Osteocyte (in vitro differentiated cells): ENCODE measurements at places on chromosomes 7 and 10. TPM values are rescaled to one million over a fixed set of nuclear protein-coding genes. Genes with fewer than 3 reads are reported as not detected.
A peak's percentile ranks its signal among the peaks of the same experiment; 100 is the strongest.

Gene HOGA1
- total RNA-seq, result not detected in 2 replicates

DNA sequence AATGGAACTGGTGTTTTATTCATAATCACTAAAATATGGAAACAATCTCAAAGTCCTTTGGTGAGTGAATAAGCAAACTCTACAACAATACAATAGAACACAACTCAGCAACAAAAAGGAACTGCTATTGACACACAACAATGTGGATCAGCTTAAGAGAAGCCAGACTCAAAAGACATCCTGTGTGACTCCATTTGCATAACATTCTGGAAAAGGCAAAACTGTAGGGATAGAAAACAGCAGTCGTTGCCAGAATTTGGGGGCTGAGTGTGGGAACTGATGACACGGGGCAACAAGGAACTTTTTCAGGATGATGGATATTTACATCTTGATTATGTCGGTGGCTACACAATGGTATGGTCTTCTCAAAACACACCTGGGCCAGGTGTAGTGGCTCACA, 32.4 kb upstream of the SVIL start:
- DNase-seq, result no peak
- peaks cover 43% of the 10 kb centered on the region for H3K36me3 ChIP-seq
- peaks cover 30% of the 10 kb centered on the region for H3K4me1 ChIP-seq
- no peak overlapping the region for H3K27ac ChIP-seq
- no peak overlapping the region for H3K4me3 ChIP-seq

DNA sequence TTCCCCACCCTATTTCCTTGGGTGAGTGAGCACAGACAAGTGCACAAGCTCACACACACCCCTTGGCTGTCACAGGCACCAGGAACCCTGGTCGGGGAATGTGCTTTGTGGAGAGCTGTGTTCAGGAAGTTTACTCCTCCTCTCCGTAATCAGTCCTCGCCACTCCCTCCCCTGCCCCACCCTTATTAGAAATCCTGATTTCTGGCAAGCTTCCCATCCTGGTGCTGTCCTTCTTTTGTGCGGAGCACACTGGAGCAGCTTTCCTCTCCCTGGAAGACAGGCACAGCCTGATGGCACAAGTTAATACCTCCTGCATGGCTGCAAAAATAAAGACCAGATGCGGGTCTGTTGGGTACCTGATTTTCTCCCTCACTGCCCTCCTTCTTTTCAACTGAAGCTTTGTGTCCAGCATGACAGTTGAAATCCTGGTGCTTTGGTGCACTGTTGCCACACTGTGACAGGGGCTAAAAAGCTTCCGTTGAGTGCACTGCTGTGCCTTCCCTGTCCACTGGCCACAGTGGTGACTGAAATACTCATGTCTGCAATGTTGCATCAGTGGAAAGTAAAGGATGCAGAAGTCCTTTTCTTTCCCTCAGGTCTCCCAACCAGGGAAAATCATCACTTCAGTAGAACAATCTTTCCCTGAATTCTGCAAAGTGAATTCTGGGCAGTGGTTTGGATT, 55.0 kb downstream of the LRRC4 start:
- peak overlapping the region; percentile 60 for H3K27ac ChIP-seq
- H3K4me3 ChIP-seq, result no peak overlapping the region
- peaks cover 23% of the 10 kb centered on the region for H3K36me3 ChIP-seq
- H3K27me3 ChIP-seq, result no peaks in the 10 kb centered on the region
- H3K4me1 ChIP-seq, result peaks cover 26% of the 10 kb centered on the region

GRCh38 chr10:70458329-70459060, 17.0 kb upstream of the NODAL start:
- no peak overlapping the region for H3K27ac ChIP-seq
- H3K4me1 ChIP-seq, result peaks cover 17% of the 10 kb centered on the region
- H3K4me3 ChIP-seq, result no peak overlapping the region

Gene CHAT
- total RNA-seq, result not detected in 2 replicates

GRCh38 chr10:117259279-117259678, 18.4 kb downstream of the SLC18A2 start:
- no peak for DNase-seq
- H3K27me3 ChIP-seq, result peaks cover 41% of the 10 kb centered on the region
- no peak overlapping the region for H3K27ac ChIP-seq
- no peak overlapping the region for H3K4me3 ChIP-seq

Gene TMEM229A
- not detected in 2 replicates for total RNA-seq

Gene SAP25
- total RNA-seq, result 1.5 TPM in 1 of 2 replicates, not detected in the other

GRCh38 chr7:33243319-33243881, 114.0 kb downstream of the BBS9 start:
- no peak for DNase-seq
- H3K36me3 ChIP-seq, result no peaks in the 10 kb centered on the region
- no peak overlapping the region for H3K27ac ChIP-seq
- no peaks in the 10 kb centered on the region for H3K27me3 ChIP-seq

DNA sequence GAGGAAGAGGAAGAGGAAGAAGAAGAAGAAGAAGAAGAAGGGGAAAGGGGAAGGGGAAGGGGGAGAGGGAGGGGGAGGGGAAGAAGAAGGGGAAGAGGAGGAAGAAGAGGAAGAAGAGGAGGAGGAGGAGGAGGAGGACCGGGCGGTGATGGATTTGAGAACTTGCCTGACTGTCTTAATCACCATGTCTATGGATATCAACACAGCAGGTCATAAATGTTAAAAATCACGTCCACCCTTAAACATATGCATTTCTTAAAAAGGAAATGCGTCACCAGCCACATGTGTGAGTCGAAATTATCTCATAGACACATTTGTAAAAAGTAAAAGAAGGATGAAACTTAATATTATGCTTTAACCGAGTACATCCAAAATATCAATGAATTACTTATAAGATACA, 42.1 kb upstream of the INSIG1 start:
- H3K4me3 ChIP-seq, result no peak overlapping the region
- no peaks in the 10 kb centered on the region for H3K36me3 ChIP-seq
- peaks cover 15% of the 10 kb centered on the region for H3K27me3 ChIP-seq
- no peak overlapping the region for H3K27ac ChIP-seq
- H3K4me1 ChIP-seq, result peaks cover 40% of the 10 kb centered on the region

- H3K27me3 ChIP-seq, result no peaks in the 10 kb centered on the region
- no peaks in the 10 kb centered on the region for H3K36me3 ChIP-seq
- no peak overlapping the region for H3K4me3 ChIP-seq
Measured at GRCh38 chr10:123796736-123797135, 94.9 kb downstream of the CPXM2 start.
